Stimulated activated CD8-positive, alpha-beta memory T cell treated with anti-CD3 and anti-CD28 coated beads, Interleukin-4, amount 100 ng/mL, for 24 hours (primary cell): ENCODE measurements at places on chromosomes 4 and X.

DNA sequence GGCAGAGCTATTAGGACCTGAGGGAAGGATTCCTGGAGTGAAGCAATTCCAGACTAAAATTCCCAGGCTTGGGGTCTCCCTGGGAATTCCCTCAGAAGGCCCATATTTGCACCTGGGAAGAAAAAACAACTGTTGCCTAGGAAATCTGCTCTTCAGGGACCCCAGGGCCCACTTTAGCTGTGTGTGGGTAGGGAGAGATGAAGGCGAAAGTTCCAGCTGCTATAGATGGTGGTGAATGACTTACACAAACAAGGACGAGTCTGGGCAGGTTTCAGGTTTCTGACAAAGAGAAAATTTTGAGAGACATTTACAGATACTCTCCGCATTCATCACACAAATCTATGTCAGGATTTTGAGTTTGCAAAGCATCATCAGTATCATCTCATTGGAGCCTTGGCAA, 126.1 kb downstream of the GPC3 start:
- DNase-seq, result no peak

GRCh38 chrX:129125122-129125914, 398.0 kb downstream of the SMARCA1 start:
- DNase-seq, result no peak

DNA sequence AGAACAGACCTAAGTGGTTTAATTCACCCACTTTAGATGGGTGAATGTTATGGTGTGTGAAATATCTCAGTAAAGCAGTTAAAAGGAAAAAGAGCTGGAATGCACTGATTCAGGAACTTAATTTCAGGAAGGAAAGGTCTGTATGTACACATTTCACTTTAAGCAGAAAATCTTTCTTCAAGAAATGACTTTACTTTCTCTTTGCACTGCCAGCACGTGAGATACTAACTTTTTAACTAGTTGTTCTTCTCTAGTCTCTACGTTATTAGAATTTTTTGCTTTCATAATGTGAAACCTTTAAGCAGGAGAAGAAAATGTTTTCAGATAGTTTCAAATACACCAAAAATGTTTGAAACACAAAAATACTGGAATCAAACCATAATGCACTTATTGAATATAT, 18.8 kb downstream of the C4orf46 start:
- no peak for DNase-seq

DNA sequence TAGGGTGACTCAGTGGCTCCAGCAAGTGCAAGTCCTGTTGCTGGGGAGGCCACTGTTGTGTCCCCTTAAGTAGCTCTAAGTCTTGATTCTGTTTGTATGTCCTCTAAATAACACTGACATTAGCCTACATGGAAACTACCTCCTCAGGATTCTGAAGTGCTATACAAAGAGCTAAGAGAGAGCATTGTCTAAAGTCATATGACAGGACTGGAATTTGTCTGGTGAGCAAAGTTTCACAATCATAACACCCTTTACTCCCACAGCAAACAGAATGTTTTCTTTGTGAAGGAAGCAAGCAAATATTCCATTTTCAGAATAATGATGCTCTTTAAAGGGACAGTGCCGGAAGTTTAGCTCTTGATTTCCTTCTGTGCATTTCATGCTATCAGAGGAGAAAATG, 23.4 kb upstream of the CT47A1 start:
- DNase-seq, result no peak
